ENCODE measurements at places on chromosomes 13 and 19.

DNA sequence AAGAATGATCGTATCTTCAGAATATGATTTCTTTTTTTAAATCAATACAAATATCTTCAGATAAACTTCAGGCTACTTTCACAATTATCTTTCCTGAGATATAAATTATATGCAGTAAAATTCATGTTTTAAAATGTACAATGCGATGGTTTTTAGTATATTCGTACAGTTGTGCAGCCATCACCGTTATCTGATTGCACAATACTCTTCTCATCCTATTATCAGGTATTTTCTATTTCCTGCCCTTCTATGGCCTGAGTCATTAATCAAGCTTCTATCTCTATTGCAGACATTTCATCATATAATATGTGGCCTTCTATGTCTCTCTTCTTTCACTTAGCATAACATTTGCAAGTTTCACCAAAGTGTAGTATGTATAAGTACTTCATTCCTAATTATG, 1360.2 kb upstream of the SLC10A2 start:
- DNase-seq: no peak

- no peak for DNase-seq
These were observed 661.7 kb downstream of the SLITRK6 start for GRCh38 chr13:85137516-85137915.

DNA sequence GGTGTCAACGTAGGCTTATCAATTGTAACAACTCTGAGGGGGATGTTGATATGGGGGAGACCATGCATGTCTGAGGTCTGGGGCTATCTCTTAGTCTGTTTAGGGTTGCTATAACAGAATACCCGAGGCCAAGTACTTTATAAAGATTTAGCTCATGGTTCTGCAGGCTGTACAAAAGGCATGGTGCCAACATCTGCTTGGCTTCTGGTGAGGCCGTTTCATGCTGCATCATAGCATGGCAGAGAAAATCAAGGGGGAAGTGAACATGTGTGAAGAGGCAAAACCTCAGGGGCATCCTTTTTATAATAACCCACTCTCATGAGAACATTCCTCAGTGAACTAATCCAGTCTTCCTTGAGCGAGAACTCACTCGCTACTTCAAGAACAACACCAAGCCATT, 353.8 kb downstream of the ENOX1 start:
- no peak for DNase-seq

GRCh38 chr19:2782329-2782935, 641 bp downstream of the SGTA start:
- DNase-seq: no peak

- no peak for DNase-seq
These were observed 4.4 kb upstream of the INTS6 start for GRCh38 chr13:51457086-51457815.

DNA sequence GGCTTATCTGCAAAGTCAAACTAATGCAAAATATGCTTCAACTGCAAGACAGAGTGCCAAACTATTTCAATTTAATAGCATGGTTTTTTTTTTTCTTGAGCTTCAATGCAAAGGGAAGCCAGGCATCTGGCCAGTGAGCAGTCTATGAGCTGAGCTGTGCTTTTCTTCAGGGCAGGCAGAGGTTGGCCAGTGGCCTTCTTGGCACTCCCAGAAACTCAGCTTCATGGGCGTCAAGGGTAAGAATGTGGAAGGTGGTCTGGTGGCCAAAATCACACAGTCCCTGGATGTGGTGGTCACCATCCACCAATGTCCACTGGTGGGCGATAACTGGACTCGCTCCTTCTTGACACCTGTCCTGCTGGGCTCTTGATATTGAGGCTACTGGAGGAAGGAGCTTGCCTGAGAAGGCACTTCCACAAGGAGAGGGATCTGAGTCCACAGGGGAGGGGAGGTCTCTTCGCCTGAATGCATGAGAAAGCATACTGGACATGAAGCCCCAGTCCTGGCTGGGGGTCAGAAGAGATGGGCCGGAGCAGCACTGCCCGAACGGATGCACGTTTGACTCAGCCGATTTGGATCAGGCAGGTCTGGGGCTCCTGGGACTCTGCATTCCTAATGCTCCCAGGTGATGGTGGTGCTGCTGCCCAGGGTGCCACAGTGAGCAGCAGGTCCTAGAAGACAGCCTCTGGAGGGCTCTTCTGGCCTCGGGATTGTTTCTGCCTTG, 17.1 kb downstream of the COL4A2 start:
- no peak for DNase-seq

DNA sequence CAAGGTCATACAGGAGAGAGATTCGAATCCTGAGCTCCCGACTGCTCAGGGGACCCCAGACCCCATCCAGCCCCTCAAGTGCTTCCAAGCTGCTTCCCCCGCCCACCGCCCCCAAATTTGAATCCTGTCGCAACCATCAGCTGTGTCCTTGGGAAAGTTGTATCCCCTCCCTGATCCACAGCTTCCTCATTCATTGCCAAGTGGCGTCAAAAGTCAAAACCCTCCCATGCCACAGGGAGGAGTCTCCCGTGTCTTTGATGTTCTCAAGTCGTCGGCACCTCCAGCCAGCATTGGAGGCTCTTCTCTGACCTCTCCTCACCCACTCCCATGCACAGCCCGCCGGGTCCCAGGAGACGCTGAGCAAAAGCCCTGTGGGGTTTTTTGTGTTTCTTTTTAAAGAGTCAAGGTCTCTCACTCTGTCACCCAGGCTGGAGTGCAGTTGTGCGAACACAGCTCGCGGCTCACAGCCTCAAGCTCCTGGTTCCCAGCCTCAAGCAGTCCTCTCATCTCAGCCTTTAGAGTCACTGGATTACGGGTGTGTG, 2.8 kb upstream of the IFI30 start:
- no peak for DNase-seq

- no peak for DNase-seq
These were observed 204.6 kb downstream of the MTUS2 start for GRCh38 chr13:29024783-29025182.

DNA sequence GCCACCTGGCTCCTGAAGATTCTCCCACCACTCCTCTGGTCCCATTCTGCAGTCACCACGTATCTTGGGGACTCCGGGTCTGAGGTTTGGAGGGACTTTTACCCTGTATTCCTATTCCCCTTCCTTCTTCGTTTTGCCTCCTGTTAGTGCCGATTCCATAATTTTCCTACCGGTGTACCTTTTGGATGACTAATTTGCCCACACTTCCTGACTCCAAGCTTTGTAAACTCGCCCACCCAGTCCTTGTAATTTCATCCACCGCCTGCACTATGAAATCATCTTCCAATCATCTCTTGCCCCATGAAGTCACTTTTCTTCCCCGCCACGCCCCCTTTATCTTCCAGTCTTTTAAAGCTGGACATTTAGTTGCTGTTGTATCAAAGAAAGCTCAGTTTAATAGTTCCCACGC, 572 bp downstream of the UCHL3 start:
- no peak for DNase-seq

DNA sequence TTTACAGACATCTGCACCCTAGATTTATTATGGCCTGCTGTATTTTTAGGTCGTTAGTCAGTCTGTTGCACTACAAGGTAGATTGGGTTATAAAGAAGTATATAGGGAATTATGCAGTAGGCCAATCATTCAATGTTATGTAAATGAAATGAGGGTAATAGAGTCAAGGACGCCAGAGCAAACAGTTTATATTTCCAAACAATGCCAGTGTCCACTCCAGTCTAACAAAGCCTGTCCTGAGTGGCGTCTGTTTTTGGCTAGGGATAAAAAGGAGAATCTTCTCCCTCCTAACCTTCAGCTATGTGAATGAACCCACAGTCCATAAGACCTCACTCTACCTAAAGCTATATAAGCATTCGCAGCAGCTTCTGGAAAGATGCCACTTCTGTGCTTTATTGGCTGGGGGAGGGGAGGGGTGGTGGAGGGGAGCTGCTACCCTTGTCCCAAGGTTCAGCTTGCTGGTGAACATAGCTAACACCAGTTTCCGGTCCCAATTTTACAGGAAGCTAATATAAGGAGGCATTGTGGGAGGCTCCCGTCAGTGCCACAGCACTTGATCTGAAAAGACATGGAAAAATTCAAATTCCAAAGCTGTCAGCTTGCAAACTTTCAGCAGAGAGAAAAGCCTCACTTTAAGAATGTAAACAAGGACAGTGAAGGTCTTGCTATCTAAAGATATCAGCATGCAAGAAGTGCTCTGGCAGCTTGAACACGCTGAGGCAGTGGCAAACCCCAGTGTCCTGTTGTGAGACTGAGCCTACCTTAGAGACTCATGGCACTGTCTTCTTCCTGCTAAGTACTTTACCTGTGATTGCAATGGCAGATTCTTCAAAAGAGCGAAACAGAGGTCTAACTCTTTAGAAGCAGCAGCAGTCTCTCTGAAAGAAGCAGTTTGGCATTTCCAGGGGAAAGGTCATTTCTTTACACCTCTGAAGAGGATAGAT, 369.9 kb downstream of the PCDH9 start:
- DNase-seq: no peak

GRCh38 chr19:58332697-58333096, 5.9 kb downstream of the ZSCAN22 start:
- DNase-seq: no peak

DNA sequence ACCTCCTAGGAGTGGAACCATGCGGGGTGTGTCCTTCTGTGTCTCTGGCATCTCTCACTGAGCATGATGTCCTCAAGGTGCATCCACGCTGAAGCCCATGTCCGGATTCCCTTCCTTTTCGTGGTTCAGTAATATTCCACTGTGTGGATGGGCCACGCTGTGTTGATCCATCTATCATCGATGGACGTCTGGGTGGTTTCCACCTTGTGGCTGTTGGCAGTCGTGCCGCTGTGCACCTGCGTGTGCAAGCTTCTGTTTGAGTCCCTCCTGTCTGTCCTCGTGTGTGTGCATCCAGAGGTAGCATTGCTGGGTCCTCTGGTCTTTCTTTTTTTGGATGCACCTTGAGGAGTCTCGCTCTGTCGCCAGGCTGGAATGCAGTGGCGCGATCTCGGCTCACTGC, 11.2 kb upstream of the GNA15 start:
- DNase-seq: no peak

DNA sequence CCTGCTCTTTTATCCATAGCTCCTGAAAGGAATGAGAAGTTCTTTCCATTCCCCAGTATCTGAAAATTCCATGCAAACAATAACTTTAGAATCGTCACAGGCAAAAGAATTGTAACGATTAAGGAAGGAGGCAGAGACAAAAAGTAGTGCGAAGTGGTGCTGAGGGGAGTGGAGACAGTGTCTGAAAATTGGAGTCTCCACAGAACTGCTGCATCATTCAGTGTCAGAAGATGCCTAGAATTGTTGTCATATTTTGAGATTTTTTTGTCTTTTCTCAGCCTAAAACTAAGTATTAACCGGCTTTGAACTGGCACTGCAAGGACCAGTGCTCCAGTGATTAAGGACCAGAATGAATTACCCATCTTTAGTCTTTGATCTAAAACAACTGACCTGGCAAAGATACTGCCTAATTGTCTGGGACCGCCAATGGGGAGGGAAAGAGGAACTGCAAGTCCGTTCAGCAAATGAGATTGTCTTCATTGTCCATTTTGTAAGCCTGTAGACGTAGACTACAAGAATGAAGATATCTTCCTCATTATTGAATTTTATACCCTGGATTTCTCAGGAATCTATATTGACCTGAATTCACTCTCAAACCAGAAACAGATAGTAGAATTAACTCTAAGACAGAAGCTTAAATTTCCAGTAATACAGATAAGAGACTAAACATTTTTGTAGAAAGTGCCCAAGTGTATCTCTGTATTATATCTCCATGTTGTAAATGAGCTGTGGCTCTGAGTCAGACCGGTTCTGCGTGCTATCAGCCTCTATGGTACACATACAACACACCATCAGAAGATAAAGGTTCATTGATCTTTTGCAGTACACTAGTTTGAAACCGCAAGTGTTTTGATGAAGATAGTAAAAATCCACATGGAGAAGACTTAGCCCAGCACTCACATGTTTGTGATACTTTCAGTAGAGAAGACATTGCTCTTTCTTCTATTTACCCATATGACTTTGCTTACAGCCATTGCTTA, 293.2 kb downstream of the EFNB2 start:
- no peak for DNase-seq

- no peak for DNase-seq
These were observed 753 bp downstream of the ZNF235 start for GRCh38 chr19:44303976-44304568.

GRCh38 chr13:113769106-113769505, 10.1 kb downstream of the TMEM255B start:
- DNase-seq: no peak

DNA sequence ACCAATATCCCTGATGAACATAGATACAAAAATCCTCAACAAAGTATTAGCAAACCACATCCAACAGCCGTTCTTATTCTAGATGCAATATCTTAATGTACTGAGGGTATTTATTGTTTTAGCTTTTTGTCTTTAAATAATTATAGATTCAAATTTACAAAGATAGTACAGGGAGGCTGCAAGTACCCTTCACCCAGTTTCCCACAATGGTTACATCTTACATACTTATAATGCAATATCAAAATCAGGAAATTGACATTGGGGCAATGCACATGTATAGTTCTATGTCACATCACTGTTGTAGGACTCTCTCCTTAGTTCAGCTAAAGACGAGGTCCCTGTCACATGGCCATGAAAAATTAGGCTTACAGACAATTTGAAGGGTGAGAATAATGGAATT, 75.8 kb downstream of the RUBCNL start:
- no peak for DNase-seq

- DNase-seq: no peak
These were observed 137.4 kb downstream of the DIAPH3 start for GRCh38 chr13:60026286-60026685.

All from type B pancreatic cell (in vitro differentiated cells).